Stomach (tissue), 19 donors: ENCODE measurements at places on chromosomes 2 and 18. TPM values are rescaled to one million over a fixed set of nuclear protein-coding genes. Genes with fewer than 3 reads are reported as not detected.

DNA sequence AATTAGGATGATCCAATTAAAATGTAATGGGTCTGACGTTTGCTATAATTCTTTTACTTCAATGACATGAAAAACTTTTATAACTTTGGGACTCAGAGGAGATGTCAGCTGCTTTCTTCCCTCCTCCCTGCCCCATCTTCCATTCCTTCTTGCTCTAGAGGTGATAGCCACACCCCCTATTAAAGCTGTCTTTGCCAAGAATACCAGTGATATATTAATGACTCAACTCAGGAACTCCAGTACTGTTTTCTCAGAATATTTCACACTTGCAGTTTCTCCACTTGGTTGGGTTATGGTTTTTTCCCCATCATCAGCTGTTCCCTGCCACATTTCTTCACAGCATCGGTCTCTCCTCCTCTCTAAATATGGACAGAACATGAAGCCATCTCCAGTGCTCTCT, 184.0 kb downstream of the KCNE4 start:
- DNase-seq, result no peak

GRCh38 chr2:203533676-203534591, 1.2 kb downstream of the RAPH1 start:
- DNase-seq, result peak; percentile 64

The TACR1 gene
- total RNA-seq, result not detected

DNA sequence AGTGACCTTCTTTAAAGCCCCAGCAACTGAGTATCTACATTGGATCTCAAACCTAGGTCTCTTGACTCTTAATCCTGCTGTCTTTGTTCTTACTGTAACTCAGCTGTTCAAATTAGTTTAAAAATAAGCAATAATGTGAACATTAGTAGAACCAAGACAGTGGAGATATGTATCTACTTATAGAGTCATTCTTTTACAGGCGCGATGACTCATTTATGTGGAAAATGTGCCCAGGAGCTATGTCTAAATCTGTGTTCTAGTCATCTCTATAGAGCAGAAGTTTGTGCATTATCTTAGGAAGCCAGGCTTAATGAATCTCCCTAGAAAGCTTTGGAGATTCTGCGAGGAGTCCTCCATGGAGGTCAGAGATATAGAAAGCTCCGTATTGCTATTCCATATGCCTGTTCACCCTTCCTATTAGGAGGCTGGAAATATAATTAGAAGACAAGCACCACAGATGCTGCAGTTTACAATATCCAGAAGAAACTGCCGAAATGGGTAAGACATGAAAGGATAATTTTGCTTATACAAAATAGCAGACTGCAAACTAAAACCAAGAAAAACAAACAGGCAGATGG, 211.6 kb downstream of the TRIB2 start:
- no peak for DNase-seq

The KLHL41 gene
- total RNA-seq, result not detected

DNA sequence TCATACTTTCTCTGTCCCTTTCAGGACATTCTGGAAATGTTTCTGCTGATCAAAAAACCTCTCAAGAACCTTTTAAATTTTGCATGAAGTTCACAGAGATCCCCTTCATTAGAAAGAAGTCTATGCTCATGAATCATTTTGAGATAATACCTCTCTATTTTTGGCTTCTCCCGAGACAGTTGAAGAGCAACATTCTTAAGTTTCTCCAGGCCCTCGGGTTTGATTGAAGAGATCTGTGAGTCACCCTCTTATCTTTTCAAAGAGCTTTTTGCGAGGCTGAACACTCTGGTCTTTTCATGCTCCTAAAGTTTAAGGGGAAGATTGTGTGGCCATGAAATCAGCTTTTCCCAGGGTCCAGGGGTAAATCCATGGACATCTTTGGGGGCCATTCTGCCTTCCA, 354.2 kb downstream of the FBXO15 start:
- DNase-seq, result no peak

- no peak for DNase-seq
These were observed 414.2 kb downstream of the ZNF521 start for GRCh38 chr18:24937639-24938275.

DNA sequence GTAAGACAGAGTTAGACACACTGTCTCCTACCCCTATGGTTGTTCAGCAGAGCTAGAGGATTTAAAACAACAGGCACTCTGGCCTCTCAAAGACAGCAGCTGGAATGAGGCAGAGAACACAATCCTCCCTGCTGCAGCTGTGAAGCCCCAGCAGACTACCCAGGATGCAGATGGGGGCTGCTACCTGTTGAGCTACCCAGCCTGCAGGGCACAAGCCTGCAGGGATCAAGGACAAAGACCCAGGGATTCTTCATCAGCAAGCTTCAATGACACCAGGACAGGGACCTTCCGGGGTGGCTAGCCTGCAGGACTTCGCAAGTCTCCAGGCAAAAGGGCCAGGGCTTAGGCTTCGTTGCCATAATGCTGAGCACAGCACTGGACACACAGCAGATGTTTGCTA, 27.2 kb downstream of the GALNT14 start:
- no peak for DNase-seq

- DNase-seq, result no peak
These were observed 1057.5 kb upstream of the FAM98A start for GRCh38 chr2:34656632-34657031.

The IL1RL1 gene
- total RNA-seq, result 56.2 TPM

DNA sequence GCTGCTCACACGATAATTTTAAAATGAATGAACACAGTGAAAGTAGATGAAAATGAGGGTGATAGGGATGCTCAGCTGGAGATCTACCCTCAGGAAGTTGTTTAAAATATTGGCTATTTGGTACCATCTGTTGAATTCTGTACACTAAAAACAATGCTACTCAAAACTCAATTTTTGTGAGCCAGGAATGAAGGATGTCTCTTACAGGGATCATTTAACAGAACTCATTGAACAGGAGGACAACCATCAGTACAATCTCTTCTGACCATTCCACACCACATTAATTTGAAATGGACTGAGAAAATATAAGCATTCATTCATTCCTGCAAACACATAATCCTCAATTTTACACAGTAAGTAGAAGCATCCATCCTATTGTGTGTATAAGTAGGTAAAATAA, 1355.1 kb upstream of the CRIM1 start:
- no peak for DNase-seq

- DNase-seq, result no peak
These were observed 4.5 kb downstream of the RBKS start for GRCh38 chr2:27885661-27886060.

DNA sequence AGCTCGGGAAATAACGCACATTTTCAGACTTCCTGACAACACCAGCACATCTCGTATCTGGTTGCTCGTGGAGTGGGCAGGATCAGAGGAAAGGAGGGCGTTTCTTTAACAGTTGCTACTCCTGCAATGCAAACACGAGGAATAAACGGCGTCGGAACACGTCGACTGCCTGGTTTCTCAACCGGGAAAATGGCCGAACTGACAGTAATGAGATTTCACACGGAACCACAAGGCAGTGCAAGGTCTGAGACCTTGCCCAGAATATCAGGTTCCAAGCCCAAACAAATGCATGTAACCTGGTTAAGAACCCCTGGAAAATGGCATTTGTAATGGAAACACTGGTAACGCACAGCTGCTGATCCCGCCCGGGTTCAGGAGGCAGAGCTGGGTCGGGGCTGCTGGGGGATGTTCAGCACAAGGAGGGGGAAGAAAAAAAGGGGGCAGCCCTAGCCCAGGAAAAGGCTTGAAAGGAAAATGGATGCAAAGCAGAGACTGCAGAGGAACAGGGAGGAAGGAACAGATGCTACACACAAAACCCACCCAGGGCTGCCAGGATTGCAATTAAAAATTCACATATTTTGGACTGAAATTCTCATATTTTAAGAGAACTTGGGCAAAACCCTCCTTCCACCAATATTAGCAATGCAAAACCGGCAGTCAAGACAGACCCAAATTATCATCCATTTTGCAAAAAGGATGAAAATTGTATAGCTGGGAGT, 61.6 kb upstream of the KLHL29 start:
- no peak for DNase-seq

The KCNG2 gene
- total RNA-seq, result not detected

The ARPC2 gene
- 228 TPM for total RNA-seq

GRCh38 chr2:215432759-215433594, 2.9 kb downstream of the FN1 start:
- DNase-seq, result no peak

DNA sequence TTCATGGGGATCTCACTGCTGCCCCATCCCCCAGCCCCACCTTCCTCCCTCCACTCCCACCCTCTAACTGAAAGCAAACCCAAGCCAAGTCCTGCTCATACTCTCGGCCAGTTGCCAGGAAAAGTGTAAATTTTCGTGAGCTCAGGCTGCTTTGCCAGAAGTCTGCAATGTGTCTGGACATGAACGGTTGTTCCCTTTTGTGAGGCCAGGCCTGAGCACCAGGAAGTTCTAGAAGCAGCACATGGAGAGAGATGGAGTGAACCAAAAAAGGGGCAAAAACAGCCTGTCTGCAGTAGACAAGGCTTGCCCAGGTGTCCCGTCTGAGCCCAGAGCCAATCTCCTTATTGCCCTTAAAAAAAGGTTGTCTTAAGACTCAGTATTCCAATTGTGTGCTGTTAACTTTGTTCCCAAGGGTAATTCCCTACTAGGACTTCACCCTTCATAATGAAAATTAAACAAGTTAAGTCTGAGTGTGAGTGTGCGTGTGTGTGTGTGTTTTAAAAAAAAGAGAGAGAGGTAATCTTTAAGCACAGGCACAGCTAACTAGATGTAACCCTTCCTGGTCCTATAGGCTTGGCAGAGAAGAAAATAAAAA, 247.1 kb downstream of the BCL11A start:
- DNase-seq, result no peak

DNA sequence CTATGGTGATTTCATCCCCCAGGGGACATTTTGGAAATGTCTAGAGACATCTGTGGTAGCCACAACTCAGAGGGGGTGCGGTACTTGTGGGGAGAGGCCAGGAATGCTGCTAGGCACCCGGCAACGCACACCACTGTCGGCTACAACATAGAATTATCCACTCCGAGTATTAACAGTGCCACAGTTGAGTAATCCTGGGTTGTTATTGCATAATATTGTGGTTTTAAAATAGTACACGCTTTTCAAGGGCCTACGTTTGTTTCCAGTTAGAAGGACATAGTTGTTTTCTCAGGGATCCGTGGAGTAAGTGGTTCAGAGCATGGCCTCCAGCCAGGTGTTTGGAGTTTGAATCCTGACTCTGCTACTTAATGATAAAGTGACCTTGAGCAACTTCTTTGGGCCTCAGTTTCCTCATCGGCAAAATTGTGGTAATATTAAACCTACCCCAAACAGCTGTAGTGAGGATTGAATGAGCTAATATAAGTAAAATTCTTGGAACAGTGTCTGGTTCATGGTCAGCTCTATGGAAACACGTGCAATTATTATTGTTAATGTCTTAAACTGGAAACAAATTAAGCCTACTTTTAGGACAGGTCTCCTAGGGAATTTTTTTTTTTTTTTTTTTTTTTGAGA, 24.5 kb downstream of the CYP27A1 start:
- peak; percentile 78 for DNase-seq

The INPP5D gene
- 42.0 TPM for total RNA-seq

GRCh38 chr2:86075886-86076285, 29.8 kb downstream of the POLR1A start:
- no peak for DNase-seq

DNA sequence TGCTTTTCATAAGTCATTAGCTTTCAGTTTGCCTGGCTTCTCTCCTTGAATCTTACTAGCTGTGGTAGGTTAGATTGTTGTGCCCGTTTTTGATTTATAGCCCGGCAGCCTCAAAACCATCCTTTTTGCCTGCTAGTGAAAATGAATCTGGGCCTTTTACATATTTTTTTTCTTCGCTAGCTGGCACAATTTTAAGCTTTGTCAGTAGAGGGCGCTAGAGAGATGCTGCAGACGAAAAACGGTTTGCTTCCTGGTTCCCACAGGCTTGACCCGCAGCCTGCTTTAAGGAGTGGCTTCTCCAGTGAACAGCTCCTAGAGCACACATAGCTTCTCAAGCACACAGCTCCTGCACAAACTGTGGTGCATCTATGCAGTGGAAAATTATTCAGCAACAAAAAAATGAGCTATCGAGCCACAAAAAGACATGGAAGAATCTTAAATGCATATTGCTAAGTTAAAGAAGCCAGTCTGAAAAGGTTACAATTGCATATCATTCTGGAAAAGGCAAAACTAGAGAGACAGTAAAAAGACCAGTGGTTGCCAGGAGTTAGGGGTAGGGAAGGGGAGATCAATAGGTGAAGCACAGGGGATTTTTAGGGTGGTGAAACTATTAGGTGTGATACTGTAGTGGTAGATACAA, 47.9 kb downstream of the E2F6 start:
- DNase-seq, result no peak

- peak; percentile 73 for DNase-seq
These were observed 847 bp downstream of the SERPINE2 start for GRCh38 chr2:224038049-224038829.

DNA sequence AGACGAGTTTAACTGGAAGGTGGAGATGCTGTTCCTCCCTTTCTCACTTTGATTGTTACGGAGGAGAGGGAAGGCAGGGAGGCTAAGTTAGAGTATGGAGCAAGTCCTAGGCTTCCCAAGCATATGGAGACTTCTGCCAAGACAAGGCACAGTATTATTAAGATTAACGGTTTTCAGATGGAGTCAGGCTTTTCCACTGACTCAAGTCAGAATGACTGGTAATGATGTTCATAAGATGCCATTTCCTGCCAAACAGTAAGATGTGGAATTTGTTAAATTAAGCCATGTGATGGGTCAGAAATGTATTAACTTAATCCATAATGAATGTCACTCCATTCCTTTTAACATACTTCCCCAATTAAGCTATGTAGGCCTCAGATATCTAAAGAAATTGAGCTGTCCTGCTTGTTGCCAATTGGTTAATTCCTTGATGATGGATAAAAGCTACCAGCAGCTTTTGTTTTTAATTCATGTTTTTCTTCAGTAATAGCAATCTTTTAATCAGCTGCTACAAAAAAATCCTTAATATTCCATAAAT, 383.7 kb downstream of the ZNF521 start:
- DNase-seq, result no peak

DNA sequence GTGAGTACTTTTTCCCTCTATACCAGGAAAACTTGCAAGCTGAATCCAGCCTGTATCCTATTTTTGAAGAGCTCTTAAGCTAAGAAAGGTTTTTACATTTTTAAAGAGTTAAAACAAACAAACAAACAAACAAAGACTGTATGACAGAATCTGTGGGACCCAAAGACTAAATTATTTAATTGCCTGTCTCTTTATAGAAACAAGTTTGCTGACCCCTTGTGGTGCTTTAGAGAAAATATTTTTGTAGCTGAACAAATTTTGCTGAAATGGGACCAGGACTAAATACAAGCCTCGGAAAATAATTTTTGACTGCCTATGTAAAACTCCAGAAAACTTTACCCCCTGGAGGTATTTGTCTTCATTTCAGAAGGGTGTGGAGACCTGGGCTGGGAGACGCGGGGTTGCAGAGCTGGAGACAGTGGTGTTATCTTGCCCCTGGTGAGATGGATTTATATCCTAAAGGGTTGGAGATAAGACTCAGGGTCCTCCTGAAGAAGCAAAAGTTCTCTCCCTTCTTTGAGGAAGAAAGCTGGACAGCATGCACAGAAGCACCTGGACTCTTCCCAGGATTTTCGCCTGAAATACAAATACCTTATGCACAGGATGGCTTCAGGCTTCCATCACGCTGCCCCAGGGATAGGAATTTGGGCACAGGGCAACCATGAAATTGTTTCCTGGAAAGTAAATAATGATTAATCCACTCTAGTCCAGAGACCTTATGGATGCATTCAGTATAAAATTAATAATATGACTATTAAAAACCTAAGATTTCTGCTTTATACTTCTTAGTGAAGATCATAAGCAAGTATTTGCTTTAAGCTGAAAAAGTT, 54.3 kb downstream of the TMX3 start:
- no peak for DNase-seq

The ZSWIM2 gene
- not detected for total RNA-seq

- DNase-seq, result peak; percentile 97
These were observed 68.4 kb downstream of the MCFD2 start for GRCh38 chr2:46847185-46847710.

The KIF1A gene
- 12.5 TPM for total RNA-seq
